ENCODE measurements at places on chromosomes 16 and 17.
A peak's percentile ranks its signal among the peaks of the same experiment; 100 is the strongest.

DNA sequence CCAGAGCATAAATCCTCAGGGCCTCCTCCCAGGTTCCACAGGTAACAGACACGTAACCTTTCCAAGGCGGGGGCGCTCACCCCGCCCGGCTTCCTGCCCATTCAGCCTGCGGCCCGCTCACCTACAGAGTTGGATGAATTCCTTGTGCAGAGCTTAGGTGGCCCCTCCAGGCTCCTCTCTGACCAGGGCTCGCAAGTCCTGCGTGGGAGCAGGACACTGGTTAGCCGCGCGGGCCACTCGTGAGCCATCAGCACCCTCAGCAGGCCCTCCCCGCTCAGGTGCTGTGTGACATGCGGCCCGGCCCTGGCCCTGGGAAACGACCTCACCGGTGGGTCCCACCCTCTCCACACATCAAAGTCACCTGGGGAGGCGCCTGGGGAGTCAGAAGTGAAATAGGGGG lies 528 bp downstream of the TERB1 start:
- DNase-seq = no peak

GRCh38 chr17:17706140-17707060 lies 25.1 kb downstream of the RAI1 start:
- no peak for DNase-seq

GRCh38 chr17:82246365-82247181 lies 17.7 kb downstream of the SLC16A3 start:
- DNase-seq = no peak

DNA sequence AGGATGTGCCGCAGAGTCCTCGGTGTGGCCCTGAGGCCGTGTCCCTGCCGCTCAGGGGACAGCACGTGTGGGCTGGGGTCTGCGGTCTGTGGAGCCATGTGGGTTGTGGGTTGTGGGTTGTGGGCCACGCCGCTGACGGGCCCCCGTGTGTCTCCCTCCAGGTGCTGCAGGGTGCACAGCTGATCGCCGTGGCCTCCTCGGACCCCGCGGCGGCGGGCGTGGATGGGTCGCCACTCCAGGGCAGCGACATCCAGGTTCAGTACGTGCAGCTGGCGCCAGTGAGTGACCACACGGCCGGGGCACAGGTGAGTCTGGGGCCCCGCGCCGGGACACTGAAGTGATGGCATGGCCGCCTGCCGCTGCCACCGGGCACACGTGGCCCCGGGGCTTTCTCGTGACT lies 120.7 kb downstream of the BANP start:
- DNase-seq = no peak

GRCh38 chr17:75113798-75114551 lies 4.2 kb downstream of the ARMC7 start:
- peak; percentile 83 for DNase-seq

GRCh38 chr16:35754391-35755369 lies 2295.3 kb downstream of the TP53TG3F start:
- no peak for DNase-seq

DNA sequence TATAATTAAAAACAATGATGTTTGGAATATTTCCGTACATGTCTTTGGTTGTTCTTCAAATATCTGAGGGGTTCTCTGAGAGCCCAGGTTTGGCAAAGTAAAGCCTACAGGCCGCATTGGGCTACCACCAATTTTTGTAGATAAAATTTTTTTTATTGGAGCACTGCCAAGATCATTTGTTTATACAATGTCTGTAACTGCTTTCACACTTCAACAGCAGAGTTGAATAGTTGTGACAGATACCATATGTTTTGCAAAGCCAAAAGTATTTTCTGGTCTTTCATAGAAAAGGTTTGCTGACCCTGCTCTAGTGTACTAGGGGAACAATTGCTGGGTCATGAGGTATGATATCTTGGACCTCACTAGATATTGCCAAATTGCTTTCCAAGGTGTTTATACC lies 10.5 kb downstream of the PPM1D start:
- DNase-seq = no peak

- no peak for DNase-seq
Observed at GRCh38 chr17:61404913-61405685, 5.5 kb downstream of the TBX2 start.

DNA sequence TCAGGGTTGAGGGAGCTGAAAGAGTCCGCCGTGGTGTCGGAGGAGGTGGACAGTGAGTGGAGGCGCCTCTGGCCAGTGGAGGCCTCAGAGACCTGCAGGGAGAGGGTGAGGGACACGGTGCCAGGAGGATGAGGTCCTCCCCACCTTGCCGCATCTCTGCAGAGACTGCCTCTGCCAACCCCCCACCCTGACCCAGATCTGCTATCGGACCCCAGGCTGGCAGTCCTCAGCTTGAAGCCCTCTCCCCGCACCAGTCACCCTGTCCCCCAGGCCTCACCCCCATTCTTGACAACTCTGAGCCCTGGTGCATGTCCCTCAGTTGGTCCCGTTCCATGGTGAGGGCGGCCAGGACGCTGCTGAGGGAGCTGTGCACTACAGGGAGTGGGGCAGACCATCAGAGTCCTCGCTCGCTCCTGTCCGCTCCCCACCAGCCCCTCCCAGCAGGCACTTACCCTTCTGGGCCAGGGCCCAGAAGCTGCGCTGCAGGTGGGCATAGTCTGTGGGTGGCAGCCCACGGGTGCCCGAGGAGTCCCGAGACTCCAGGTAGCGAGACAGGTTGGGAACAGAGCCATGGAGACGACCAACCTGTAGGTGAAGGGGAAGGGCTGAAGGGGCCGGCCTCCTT lies 5.4 kb downstream of the OSBPL7 start:
- DNase-seq = no peak

GRCh38 chr16:72833969-72834368 lies 214.0 kb downstream of the ZFHX3 start:
- DNase-seq = no peak

DNA sequence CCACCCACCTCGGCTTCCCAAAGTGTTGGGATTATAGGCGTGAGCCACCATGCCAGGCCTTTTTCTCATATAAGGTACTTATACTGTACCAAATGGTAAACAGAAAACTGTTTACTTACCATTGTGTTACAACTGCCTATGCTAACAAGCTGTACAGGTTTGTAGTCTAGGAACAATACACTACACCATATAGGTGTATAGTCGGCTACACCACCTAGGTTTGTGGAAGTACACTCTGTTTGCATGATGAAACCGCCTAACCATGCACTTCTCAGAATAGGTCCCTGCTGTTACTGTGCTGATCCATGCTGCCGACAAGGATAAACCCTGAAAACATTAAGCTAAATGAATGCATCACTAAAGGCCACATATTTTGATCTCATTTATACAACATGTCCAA lies 18.9 kb downstream of the DNAJA2 start:
- no peak for DNase-seq

DNA sequence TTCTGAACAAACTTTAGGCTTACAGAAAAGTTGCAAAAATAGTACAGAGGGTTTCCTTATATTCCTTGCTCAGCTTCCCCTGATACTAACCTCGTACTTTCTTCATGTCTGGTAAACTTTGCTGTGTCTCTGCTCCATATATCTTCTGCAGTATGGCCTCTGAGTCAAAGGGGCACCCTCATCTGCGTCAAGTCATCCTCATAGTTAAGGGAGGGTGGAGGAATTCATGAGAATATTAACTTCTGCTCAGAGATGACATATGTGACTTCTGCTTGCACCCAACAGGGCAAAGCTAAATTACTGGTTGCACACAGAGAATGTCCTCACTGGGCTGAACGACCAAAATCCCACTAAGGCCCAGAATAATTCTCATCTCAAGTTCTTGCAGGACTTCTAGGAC lies 4.3 kb upstream of the CCL7 start:
- DNase-seq = no peak

GRCh38 chr17:31758646-31759045 lies 100.4 kb downstream of the COPRS start:
- DNase-seq = no peak

GRCh38 chr16:6375465-6376075 lies 957.1 kb upstream of the RBFOX1 start:
- DNase-seq = no peak

DNA sequence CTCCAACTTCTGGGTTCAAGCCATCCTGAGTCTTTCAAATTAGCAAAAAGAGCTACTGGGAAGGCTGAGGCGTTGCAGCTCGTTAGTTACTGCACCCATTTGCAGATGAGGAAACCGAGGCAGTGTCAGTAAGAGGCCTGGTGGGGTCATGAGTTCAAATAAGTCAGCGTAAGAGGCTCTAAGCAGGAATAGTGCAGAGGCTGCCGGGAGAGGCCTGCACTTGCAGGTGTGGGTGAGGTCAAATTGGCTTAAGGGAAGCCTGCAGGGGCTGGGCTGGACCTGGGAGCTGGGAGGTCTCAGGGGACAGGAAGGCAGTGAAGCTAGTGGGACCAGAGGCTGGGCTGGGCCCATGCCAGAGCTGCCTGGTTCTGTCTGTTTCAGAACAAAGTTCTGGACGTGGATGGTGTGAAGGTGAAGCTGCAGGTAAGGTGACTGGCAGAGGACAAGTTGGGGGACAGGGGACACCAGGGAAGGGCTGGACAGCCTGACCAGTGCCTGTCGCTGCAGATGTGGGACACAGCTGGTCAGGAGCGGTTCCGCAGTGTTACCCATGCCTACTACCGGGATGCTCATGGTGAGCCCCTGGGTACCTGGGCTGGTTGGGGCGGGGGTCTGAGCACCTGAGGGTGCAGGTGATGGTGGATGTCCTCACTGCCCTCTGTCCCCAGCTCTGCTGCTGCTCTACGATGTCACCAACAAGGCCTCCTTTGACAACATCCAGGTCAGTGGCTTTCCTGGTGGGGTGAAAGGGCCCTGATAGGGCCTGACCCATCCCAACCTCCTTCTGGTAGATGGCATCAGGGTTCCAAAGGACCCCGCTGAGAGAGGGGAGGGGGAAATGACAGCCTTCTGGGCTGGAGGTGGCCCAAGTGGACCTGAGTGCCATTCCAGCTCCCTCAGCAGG lies 3.0 kb downstream of the RAB26 start:
- DNase-seq = no peak

DNA sequence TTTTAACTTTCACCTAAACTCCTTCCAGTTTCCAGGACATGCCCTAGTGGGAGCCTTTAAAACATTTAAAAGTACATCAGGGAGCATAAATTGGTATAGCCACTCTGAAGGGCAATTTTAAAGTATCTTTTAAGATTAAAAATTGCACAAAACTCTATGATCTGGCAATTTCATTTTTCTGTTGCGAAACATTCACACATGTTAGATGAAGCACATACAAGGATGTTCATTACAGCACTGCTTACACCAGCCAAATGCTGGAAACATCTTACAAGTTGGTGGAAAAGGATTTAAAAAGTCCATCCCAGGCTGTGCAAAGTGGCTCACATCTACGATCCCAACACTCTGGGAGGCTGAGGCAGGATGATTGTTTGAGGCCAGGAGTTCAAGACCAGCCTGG lies 26.4 kb upstream of the LONP2 start:
- DNase-seq = no peak

GRCh38 chr17:74972107-74972972 lies at the start of gene HID1:
Gene HID1, minus strand, starts transcription at chr17:74972759. Its CDS starts 103 bp downstream, at chr17:74972656.
- DNase-seq = peak; percentile 49

- no peak for DNase-seq
Observed at GRCh38 chr16:75272097-75272551, 20.7 kb upstream of the BCAR1 start.

DNA sequence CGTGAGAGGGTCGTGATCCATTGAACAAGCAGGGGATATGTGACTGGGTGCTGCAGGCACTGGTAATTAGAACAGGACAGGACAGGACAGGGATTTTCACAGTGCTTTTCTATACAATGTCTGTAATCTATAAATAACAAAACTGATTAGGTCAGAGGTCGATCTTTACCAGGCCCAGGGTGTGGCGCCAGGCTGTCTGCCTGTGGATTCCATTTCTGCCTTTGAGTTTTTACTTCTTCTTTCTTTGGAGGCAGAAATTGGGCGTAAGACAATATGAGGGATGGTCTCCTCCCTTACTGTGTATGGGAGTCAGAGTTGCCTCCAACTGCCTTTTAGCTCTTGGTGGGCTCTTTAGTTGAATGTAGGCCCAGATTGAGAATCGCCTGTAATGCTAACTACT lies 1.5 kb upstream of the ZNF764 start:
- DNase-seq = no peak

DNA sequence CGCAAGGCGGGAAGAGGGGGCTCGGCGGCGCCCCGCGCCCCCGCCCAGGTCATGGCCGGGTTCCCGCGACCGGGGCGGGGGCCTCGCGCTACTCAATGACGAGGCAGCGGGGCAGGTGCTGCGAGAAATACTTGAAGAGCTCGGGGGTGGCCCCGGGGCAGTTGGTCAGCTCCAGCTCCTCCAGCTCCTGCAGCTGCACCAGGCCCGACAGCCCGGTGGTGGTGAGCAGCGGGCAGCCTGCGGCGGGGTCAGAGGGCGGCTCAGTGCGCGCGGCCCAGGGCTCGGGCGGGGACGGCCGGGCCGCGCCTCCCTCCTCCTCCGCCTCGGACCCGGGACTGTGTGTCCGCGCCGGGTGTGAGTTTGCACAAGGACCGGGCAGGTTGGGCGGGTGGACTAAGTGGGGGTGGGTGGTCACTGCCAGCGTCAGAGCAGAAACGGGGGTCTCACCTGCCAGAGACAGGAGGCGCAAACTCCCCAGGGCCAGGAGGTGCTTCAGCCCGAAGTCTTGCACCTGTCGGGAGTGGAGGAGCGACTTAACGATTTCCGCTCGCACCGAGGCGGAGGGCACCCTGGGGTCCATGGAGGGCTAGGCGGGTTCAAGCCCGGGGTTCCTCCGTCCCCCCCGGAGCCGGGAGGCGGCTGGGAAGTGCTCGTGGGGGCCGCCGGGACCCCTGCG lies 4.1 kb upstream of the WDR24 start:
- no peak for DNase-seq

DNA sequence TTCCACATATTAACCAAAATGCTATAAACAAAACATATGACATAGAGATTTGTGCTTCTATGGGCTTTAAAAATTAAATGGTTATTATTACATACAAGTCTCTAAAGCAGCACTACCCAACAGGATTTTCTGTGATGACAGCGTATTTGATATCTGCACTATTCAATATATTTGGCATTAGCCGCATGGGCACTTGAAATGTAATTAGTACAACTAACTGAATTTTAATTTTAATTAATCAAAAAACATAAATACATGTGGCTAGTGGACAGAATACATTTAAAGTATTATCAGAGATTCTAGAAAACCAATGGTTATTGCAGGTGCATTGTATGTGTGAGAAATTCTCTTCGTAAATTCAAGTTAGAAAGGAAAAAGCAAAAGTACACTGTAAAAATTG lies 45.9 kb downstream of the BRIP1 start:
- DNase-seq = no peak

GRCh38 chr17:77354670-77355455 lies 214.1 kb downstream of the SEC14L1 start:
- no peak for DNase-seq

DNA sequence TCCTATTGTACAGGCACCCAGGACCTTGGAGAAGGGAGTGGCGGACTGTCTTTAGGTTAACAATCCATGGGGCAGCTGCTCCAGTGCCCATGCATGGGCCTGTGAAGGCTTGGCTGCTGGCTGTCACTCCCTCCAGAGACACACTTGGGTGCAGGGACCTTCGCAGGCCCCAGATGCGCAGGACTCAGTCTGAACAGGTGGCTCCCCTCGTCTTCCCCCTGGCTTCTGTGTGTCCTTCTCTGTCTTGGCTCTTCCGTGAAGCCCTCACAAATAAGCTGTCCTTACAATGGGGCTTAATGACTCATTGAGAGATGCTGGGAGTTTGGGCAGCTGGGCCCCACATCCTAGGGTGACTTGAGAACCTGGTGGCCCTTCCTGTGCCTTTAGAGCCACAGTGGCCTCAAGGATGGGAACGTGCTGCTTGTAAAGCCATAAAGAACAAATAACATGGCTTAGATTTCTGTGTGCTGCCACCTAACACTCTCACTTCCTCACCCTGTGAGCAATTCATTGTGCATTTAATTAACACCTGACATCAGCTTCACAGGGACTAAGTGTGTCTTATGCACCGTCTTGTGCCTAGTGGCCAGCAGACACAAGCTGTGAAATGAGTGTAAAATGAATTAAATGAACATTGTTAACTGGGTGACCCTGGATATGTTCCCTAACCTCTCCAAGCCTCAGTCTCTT lies 340.7 kb downstream of the SNX29 start:
- no peak for DNase-seq
